ENCODE measurements at places on chromosomes 7 and 10.

DNA sequence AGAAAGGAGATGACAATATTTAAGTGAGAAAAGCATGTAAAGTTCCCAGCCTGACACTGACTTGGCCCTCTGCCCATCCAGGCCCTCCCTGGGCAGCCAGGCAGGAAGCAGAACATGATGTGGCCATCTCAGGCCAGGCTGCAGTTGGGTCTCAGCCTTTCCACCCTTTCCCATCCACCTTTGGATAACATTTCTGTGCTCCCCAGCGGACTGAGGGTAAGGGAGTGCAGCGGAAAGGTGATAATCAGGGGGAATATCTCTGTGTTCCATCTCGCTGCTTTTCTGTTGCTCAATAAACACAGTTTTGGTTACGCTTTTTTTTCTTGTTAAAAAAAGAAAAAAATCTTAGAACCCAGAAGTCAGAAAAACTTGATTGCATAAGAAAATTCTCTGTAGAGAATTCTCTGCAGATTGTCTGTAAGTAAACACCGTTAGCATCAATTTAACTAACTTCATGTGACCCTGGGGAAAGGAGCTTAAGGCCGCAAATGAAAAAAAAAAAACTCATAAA is 37.2 kb upstream of the TARP start:
- peak; percentile 21 for DNase-seq

DNA sequence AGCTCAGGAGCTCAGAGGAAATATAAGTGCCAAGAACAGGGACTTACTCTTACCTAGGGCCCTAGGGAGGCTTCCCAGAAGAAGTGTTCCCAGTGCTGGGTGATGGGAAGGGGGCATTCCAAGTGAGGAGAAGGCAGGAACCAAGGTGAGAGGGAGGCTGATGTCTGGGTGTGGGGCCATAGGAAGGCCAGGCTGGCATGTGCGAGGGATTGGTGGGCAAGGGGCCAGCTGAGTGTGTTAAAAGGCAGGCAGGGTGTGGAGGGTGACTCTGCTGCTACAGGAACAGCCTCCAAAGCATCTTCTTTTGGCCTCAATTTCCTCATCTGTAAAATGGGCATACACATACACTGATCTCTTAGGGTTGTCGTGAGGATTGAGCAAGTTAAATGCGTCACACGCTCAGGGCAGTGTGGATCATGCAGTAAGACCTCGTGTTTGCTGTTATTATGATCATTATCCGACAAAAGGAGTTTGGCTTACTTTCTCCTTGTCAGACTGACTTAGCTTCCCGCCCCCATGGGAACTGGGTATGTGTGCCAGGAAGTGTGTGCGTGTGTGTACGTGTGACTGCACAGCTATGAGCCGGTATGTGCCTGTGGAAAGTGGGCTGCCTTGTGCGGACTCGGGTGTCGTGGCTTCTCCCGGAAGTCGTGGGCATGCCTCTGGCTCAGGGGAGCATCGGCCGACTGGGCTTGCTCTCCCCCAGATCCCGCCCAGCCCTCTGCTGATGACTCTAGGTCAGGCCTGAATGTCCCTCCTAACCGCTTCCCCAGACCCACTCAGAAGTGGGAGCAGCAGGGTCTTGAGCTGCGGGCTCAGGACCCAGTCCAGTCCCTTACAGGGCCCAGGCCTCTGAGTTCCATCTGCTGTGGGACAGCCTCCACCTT is 59.6 kb downstream of the NEURL1 start:
- DNase-seq, result no peak

DNA sequence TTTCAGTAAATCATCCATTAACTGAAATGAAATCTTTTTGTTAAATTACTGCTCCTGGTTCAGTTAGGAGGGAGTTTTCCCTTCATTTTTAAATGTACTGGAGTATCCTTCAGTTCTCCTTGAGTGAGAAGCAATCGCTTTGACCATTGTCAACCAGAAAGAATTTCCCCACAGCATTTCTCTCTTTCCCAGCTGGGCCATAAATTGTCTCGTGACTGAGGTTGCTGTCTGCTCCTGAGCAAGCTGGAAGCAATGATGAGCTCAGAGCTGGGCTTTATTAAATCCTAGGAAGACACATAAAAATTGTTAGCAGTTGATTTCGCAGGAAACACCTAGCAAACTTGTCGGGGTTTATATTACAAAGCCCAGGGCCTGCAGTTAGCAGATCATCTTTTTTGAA is 102.0 kb upstream of the INSYN2A start:
- DNase-seq, result no peak

DNA sequence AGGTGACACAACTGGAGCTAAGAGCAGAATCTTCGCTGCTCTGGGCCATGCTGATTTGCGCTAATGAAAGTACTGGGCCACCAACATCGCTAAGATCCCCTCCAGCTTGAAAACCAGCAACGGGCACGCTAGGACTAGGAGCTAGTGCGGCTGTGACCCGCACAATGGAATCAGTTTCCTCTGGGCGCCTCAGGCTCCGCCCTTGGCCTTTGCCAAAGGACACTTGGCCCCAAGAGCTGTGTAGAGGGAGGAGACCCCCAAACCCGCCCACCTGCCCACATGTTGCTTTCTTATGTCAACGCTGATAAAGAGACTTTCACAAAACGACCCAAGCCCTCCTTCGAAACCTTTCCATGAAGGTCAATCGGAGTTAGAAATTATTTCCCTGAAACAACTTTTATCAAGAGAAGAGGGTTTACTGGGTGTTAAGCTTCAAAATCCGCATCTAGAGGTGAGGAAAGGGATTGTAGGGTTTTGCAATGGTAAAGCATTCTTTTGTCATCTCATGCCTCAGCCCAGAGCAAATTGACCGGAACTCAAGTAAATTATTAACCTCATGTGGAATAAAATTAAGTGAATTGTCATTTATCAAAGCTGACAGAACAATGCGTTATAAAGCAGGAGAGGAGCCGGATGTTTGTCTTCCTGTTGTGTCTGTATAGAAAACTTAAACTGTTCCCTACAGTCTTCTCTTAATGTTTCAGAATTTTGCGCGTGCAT is 9.4 kb downstream of the ABCB5 start:
- DNase-seq, result peak; percentile 16

DNA sequence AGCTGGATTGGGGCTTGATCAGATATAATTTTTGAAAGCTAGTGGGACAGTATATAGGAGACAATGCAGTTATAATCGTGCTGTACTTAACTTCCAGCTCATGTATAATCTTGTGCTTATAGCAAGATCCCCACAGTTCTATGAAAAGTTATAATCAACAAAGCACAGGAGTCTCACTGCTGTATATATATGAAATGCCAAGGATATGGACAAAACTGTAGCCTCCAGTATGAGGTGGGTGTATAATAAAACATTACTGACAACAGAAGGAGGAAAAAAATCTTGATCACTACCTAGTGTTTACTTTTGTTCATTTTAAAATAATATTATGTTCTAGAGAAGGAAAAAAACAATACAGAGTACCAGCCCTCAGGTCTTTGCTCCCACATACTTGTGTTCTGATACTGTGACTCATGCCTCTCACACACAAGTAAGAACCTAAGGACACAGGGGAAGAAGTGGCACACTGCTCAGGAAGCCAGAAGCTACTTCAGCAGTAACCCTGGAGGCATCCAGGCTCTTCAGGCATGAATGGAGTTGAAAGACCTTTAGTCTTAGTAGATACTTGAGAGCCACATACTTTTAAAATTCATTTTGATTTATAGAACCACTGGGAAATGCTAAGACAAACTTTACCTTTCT is 265.7 kb upstream of the IMMP2L start:
- no peak for DNase-seq

DNA sequence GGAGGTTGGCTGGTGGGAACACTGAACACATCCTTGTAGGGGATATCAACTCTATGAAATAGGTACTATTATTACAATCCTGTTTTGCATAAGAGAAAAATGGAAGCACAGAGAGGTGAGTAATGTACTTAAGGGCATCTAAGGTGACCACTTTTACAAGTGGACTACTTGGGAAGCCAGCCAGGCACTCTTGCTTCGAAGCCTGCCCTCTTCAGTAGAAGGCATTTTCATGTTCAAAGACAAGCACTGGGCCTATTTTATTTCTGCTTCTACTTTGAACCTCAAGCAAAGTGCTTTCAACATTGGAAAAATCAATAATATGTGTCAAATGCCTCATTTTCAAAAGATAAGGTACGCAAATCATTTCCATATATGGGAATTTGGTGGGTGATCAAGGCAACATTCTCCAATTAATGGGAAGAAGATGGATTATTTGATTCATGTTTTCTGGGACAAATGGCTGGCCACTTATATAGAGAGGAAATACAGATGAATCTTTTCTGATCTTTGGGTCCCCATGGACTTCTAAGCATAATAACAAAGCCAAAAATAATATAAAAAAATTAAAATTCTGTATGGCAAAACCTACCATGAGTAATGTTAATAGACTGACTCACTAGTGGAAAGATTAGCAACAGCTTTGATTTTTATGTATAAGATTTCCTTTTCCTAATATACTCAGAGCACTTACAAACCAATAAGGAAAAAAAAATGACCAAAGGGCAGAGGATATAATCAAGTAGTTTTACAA is 270.2 kb downstream of the FRMD4A start:
- no peak for DNase-seq

DNA sequence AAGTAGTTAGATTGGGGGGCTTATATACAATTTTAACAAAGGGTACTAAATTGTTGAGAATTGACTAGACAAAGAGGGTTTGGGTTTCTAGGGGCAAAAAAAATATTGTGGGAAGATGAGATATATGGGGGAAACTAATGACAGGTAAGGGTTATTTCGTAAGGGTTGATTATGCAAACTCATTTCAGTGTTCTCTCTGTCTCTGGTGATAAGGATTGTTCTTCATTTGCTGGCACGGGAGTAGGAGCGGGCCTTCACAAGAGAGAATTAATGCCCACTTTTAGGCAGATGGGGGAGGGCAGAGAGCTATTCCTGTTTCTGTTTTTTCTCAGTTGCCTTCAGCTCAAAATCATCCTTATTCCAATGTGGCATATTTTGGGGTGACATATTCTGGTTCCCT is 258.4 kb downstream of the EXOC4 start:
- no peak for DNase-seq

GRCh38 chr10:26448706-26449435 is 10.7 kb downstream of the APBB1IP start:
- peak; percentile 28 for DNase-seq

- no peak for DNase-seq
Measured at GRCh38 chr10:18406136-18406535, 245.3 kb downstream of the NSUN6 start.

DNA sequence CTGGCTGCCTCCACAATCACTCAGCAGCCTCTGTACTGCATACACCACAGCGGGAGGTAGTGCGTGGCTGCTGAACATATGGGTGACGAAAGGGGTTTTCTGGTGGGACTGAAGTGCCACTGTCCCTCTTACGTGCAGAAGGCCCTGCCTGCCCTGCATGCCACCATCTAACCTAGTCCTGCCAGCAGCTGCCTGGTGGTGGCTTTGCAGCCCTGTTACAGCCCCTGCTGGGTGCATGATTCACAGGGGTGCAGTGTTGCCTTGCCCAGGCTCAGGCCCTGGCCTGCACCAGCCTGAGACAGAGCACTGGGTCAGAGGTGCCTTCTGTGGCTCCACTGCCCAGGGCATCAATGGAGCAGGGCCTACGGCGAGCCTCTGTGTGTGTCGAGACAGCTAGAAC is 50.1 kb downstream of the SYPL1 start:
- DNase-seq, result no peak

DNA sequence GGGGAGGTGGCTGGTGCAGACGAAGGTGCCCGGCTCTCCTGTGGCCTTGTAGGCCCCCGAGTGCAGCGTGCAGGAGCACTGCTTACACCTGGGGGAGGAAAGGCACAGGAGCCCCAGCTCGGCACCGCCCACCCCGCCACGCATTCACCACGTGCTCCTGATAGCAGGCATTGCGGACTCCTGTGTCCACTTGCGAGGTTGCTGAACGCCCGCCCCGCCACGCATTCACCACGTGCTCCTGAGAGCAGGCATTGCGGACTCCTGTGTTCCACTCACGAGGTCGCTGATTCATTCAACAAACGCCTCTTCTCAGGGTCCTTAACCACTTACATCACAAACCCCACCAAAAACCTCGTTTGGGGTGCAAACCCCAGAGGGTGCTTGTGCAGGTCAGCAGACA is 13.9 kb downstream of the MICALL2 start:
- DNase-seq, result no peak

- no peak for DNase-seq
Measured at GRCh38 chr7:16670021-16670420, 24.0 kb downstream of the BZW2 start.

All from mucosa of gallbladder (tissue), 1 donor.